ENCODE measurements at places on chromosomes 12 and 14. TPM values are rescaled to one million over a fixed set of nuclear protein-coding genes. Genes with fewer than 3 reads are reported as not detected.

RPS6KL1 gene
- 0.46 TPM for total RNA-seq

RNASE7 gene
- not detected for total RNA-seq

PLEKHD1 gene
- not detected for total RNA-seq

KRT85 gene
- total RNA-seq = not detected

RND1 gene
- total RNA-seq = 14.4 TPM

TSHR gene
- total RNA-seq = not detected

ACSS3 gene
- total RNA-seq = not detected

BCL2L14 gene
- not detected for total RNA-seq

C12orf54 gene
- total RNA-seq = not detected
